ENCODE measurements at places on chromosomes 12 and 14.

GRCh38 chr12:91256411-91256810 is 73.8 kb upstream of the DCN start:
- no peak for DNase-seq

DNA sequence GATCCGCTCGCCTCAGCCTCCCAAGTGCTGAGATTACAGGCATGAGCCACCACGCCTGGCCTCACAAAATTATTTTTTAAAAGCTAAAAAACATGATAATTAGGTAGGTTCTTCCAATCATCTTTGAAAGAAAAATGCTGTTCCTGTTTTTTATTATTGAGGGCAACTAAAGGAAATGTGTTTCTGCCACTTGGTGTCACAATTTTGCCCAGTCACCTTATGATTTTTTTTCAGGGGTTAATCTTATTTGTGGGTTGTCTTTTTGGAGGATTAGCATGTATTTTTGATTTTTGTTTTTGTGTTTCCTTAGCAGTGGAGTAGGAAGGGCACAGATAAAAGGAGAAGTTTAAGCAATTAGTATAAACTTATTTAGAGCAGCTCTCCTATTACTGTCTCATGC is 79.8 kb downstream of the PRORP start:
- DNase-seq, result no peak

DNA sequence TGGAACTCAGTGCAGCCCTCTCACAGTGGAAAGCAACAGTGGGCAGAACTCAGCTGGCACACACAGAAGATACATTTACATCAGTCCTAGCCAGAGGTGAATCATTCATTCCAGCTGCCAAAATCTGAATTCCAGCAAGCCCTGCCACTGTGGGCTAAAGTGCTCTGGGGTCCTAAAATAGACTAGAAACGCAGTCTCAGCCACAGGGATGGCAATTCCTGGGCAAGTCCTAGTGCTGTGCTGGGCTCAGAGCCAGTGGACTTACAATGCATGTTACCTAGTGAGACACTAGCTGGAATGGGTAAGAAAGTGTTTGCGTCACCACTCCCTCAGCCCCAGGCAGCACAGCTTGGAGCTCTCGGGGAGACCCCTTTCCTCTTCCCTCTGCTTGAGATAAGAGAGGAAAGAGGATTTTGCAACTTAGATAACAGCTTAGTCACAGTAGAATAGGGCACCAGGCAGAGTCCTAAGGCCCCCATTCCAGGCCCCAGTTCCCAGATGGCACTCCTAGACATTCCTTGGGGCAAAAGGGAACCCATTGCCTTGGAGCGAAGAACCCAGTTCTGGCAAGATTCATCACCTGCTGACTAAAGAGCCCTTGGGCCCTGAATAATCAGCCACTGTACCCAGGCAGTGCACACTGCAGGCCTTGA is 592.9 kb downstream of the FSCB start:
- DNase-seq, result no peak

- DNase-seq, result no peak
Measured at GRCh38 chr12:111798182-111798581, 31.4 kb downstream of the ALDH2 start.

DNA sequence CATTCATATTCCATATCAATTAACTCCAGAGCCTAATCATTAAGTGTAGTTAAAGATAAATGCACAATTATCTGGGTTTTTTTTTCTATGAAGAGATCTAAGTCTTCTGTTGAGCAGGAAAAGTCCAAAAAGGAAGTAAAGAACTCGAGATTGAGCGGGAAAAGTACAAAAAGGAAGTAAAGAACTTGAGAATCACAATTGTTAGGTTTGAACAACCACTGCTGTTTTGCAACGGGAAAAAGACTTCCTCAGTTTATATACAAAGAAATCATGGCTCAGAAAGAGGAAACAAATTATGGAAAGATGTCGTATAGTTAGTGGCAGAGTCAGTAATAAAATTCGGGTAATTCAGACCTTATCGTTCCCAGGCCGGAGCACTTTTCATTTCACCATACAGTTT is 63.3 kb downstream of the PPP1R12A start:
- peak; percentile 17 for DNase-seq

DNA sequence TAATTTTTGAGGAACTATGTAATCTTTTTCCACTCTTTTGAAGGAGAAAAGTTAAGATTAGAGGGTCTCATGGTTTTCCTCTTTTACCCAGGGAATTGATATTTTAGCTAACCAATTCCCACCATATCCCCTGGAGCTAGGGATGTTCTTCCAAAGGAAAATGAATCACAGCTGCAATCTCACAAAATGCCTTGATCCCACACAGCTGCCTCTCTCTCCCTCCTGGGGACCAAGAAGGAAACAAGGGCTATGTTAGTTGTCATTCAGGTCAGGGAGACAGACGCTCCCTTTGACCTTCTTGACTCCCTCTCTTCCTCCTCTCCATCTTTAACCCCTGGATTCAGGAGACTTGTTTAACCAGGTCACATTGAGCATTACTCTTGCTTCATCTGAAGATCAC is 9.5 kb downstream of the DCN start:
- no peak for DNase-seq

- DNase-seq, result no peak
Measured at GRCh38 chr14:62674563-62675237, 370.6 kb downstream of the KCNH5 start.

- DNase-seq, result no peak
Measured at GRCh38 chr12:55671746-55672145, 35.1 kb downstream of the OR10P1 start.

- peak; percentile 85 for DNase-seq
Measured at GRCh38 chr14:53306267-53306721, 153.2 kb upstream of the DDHD1 start.

GRCh38 chr12:12020762-12021161 is 50.0 kb upstream of the BCL2L14 start:
- DNase-seq, result no peak

DNA sequence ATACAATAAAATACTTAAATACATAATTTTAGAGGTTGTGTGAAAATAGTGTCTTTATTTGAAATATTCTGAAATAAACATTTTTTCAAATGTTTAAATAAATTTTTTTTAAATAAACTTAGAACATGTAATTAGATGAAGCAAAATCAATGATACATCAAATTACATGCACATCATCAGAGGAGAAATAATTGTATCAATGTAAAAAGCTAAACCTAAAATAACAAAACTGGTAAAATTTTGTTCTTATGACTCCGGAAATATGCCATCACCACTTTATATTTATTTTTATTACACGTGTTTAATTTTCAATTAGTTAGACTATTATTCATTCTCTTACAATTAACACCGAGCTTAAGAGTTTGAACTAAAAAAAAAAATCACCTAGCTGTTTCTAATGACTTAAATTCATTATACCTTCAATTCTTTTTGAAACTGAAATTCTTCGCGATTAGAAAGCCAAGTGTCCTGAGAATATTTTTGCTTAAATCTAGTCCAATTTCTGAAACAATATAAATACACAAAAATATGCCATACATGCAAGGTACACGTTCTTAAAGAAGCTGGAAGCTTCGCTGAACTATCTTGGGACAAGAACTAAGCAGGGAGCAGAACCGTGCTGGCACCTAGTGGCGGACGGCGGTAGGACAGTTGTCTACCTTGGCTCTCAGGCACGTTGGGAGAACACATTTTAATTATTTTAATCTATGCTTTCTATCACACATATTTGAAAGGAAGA is 230.5 kb downstream of the SLC25A21 start:
- peak; percentile 40 for DNase-seq

GRCh38 chr12:62844915-62845314 is 90.0 kb downstream of the PPM1H start:
- DNase-seq, result no peak

- no peak for DNase-seq
Measured at GRCh38 chr14:30077946-30078345, 150.3 kb upstream of the PRKD1 start.

GRCh38 chr14:68794851-68795596 is 2.2 kb upstream of the ZFP36L1 start:
- no peak for DNase-seq

DNA sequence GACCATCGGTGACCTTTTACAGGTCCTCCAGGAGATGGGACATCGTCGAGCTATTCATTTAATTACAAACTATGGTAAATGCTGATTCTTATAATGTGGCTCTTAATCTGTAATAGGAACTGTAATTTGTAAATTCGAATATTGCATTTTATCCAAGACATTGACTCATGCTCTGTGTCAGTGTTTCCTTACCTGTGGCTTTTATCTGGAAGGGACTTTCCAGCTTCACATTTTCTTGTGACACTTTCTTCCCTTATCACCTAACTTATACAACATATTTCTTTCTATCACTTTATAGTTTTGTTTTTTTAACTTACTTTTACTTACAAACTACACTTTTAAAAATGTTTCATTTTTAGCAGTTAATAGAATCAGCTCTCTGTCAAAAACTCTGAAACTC is 14.8 kb downstream of the IRAK3 start:
- DNase-seq, result no peak

DNA sequence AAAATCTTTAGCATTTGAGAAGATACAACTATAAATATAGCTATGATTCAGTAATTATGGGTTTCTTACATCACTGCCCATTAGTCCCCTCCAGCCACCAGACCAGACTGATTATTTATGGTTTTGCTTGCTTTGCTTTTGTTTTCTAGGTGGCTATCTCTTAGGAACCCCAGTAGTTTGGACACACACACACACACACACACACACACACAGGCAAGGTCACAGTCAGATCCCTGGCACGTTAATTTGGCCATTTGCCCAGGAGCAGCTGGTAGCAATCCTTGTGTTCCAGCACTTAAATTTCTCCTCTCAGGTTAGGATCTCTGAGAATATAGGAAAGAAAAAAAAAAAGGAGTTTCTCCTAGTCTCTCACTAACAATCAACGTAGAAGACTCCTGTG is 90.2 kb upstream of the RESF1 start:
- DNase-seq, result no peak

DNA sequence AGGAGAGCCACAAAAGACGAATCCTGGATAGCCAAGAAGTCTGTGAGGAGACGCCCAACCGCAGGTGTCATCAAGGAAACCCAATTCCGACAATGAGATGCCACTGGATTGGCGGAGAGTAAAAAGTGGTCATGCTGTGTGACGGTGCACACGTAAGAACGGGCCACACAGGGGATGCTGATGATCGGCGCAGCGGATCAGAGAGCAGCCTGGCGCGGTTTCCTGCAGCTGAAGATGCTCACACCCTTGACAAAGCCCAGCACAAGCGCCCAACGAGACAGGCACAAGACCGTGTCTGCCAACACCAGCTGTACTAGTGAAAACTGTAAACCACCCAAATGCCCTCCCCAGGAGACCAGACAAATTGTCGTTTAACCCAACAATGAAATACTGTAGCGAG is 55.8 kb downstream of the CCDC85C start:
- DNase-seq, result no peak

DNA sequence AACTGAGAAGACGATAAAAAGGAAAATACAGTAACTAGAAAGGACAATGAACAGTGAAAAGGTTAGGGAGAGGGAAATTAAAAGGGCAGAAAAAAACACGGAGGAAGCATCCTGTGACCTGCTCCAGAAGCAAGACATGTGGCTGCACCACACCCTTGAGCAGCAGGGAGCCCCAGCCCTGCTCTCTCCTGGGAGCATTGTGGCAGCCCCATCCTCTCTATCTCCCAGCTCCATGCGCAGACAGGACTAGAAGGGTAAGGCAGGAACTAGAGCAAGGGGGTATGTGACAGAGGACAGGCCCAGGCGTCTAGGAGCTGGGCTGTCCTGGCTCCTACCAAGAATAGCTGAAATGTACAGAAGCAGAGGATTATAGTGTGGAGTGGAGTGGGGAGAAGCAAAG is 38.6 kb upstream of the SMUG1 start:
- no peak for DNase-seq

DNA sequence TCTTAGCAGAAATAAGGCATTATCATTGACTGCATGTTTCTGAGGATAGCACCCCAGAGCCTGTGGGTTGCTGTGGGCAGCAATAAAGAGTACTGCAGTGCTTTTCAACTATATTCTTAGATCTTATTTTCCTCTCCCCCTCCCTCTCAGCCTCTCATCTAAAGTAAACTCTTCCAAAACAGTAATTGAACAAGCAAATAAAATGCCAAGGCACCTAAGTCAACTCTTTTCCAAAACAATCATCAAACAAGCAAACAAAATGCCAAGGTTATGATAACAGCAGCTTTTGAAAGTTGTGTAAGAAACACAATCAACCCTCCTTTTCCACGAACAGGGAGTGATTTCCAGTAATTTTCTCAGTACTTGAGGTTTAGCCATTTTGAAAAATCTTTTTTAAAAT is 1542.6 kb downstream of the AACS start:
- DNase-seq, result no peak

DNA sequence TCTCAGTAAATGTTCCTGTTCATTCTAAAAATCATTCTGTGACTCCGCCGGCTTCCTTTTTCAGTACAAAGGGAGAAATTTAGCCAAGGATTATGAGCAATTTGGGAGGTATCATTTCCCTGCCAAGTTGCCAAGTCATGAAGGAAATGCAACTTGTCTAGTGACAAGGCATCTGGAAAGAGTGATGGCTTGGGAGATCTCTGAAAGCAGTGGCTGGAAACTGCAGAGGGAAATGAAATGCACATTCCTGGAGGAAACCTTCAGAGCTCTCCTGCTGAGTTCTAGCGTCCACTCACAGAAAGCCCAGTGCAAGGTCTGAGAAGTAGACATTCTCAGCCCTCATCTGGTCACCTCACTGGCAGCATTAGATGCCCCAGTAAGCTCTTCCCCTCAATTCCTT is 91.7 kb downstream of the GALC start:
- DNase-seq, result no peak

- DNase-seq, result no peak
Measured at GRCh38 chr14:61193476-61193875, 87.7 kb downstream of the TMEM30B start.

- DNase-seq, result no peak
Measured at GRCh38 chr12:107418981-107419380, 266.6 kb upstream of the PWP1 start.
